Effector CD4-positive, alpha-beta T cell (primary cell): ENCODE measurements at places on chromosomes 12 and 14.

- no peak for DNase-seq
Observed at GRCh38 chr12:68406134-68406576, 74.0 kb upstream of the MDM1 start.

DNA sequence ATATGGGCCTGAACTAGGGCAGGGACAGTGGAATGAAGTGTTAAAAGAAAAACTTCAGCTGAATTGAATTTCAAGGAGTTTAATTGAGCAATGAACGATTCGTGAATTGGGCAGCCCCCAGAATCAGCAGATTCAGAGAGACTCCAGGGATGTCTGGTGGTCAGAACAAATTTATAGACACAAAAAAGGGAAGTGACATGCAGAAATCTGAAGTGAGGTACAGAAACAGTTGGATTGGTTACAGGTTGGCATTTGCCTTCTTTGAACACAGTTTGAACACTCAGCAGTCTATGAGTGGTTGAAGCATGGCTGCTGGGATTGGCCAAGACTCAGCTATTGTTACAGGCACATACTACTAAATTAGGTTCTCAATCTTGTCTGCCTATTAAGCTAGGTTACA, 9.7 kb upstream of the TBPL2 start:
- no peak for DNase-seq

DNA sequence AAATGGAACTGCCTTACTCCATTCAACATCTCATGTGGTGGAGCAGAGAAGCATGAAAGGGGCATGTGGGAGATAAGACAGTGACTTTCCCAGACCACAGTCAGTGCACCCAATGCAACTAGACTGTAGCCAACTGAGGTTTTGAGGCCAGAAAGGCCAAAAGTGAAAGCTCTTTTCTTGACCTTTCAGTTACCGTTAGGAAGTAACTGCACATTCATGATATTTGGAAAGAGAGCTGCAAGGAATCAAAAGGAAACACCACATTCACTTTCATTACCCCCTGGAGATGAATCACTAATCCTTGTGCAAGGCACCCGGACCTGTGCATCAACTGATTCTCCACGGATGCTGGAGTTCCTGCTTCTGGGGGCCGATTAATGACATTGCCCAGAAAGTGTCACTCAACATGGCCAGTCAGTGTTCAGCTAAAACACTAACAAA, 72.9 kb upstream of the ELK3 start:
- no peak for DNase-seq

DNA sequence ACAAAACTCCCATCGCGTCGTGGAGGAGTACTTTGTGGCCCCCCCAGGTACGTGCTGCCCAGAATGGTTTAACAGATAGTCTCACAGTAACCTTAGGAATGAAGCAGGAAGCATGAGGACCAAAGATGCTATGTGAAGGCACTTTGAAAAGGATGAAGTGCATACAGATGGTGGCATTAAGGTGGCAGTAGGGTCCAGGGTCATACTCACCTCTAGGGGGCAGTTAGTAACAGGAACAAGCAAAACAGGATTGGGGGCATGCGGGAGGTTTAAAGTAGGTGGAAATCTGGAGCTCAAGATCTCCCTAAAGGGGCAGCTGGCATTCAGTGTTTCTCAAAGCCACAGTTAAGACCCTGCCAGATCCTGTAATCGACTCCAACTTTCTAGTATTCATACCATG, 10.9 kb downstream of the GATC start:
- no peak for DNase-seq

DNA sequence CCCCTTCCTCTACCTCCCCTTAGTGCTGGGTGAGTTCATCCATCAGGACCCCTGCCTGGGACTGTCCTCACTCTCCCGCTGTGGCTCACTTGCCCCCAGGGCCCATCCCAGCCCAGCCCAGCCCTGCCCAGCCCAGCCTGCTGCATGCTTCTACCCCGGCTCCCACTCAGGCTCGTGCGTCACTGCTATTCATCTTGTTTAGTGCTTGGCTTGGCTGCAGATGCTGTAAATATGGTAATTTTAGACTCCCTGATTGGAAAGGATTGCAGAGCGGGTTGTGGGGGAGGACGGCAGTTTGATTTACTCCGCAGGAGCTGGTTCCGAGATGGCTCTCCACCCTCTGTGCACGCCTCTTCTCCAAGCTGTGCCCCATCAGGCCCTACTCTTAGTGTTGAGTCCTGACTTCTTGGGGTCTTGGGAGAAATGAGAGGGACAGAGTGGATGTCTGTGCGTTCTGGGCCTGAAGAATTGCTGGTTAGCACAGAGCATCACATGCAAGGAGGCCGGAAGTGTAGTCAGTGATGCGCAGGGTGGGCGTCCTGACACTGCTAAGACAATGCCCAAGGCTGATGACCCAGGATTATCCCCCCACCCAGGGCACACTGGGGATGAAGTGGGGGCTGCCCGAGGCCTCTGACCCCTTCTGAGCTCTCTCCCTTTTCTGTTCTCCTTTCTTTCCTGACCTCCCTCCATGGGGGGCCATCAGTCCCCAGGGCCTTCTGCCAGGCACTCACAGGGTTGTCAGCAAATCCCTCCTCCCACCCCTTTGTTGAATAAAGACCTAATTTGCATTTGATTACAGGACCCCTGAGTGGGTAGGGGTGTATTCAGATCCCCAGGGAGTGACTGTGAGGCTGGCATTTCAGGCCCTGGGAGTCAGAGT, 244.4 kb downstream of the ZFP36L1 start:
- DNase-seq, result no peak

GRCh38 chr12:27185234-27186021, 58.7 kb upstream of the STK38L start:
- no peak for DNase-seq
